ENCODE measurements at places on chromosomes 13 and 19.

- no peak for DNase-seq
Measured at GRCh38 chr13:47168066-47168465, 271.2 kb upstream of the HTR2A start.

DNA sequence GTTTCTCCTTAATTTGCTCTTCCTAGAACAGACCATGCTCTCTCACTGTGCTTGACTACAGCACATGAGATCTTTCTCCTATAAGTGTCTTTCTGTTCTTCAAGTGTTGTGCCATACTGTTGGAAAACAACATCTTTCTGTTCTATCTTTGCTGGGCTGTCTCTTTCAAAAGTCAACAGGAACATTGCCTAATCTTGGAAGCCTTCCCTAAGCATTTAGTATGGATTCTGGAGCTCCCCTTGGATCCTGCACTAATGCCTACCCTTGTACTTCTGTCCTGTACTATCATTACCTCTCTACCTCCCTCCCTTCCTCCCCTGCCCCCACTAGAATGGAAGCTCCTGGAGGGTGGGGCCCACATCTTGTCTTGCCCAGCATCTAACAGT is 26.8 kb downstream of the STARD13 start:
- DNase-seq = no peak

GRCh38 chr13:48144413-48145035 is 49.6 kb upstream of the MED4 start:
- no peak for DNase-seq

GRCh38 chr13:82597747-82598146 is 1284.5 kb downstream of the SLITRK1 start:
- no peak for DNase-seq

DNA sequence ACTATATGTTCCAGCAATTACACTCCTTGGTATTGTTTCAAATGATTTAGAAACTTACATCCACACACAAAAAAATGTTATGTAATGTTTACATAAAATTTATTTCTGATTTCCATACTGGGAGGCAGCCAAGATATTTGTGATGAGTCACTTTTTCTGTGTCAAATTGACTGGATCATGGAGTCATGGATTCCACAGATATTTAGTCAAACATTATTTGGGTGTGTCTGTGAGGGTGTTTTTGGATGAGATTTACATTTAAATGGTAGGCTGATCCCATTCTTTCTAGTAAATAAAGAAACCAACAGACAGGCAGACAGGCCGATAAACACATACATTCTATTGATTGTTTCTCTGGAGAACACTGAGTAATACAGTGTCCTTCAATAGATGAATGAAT is 562.8 kb downstream of the SLITRK6 start:
- DNase-seq = no peak

GRCh38 chr13:50598338-50598737 is 245.2 kb downstream of the DLEU7 start:
- no peak for DNase-seq
